ENCODE measurements at places on chromosomes 1 and 21. TPM values are rescaled to one million over a fixed set of nuclear protein-coding genes. Genes with fewer than 3 reads are reported as not detected.

DNA sequence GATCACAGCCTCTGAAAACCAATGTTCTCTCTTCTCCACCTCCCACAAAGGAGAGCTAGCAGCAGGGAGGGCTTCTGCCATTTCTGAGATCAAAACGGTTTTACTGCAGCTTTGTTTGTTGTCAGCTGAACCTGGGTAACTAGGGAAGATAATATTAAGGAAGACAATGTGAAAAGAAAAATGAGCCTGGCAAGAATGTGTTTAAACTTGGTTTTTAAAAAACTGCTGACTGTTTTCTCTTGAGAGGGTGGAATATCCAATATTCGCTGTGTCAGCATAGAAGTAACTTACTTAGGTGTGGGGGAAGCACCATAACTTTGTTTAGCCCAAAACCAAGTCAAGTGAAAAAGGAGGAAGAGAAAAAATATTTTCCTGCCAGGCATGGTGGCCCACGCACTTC is 35.8 kb upstream of the TDRD10 start:
- no peaks in the 10 kb centered on the region for H3K36me3 ChIP-seq
- no peak overlapping the region for H3K4me3 ChIP-seq
- H3K4me1 ChIP-seq, result no peaks in the 10 kb centered on the region
- no peak overlapping the region for H3K27ac ChIP-seq

- DNase-seq, result no peak
- H3K4me1 ChIP-seq, result no peaks in the 10 kb centered on the region
- no peak overlapping the region for H3K4me3 ChIP-seq
- H3K36me3 ChIP-seq, result no peaks in the 10 kb centered on the region
- no peak overlapping the region for H3K27ac ChIP-seq
Measured at GRCh38 chr21:43574741-43575472, 84.4 kb downstream of the HSF2BP start.

Gene AMPD1
- total RNA-seq, result not detected

DNA sequence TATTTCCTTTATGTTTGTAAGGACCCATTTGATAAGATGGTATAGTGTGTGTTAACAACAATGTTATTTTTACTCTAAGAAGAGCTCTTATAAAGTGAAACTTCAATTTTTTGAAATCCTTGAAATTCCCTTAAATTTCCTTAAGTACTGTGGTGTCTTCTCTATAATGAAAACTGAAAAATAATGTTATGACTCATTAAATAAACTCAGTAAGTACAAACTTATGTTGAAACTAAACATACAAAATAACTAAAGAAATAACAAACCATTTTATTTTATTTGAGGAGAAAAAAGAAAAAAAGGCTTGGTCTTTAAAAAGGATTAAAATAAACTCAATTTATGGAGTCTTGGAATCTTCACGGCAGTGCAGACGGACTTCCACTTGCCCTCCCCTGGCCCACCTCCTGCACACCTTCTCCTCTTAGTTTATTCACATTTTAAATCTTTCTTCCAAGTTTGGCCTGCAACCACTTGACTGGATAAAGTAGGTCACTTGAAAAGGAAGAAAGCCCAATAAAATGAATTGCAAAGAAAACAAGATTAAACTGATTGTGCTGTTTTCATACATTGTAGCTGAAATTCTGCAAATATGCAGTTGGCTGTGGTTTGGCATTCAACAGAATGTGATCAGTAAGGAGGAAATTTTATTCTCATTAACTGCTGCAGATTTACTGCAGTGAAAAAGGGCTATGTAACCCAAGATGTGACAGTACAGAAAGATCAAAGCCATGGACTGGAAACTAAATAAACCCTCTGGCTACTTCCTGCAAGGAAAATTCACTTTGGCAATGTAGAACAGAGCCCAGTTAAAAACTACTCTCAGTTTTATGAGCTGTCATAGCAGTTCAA is 48.5 kb upstream of the SCYL3 start:
- H3K36me3 ChIP-seq, result no peaks in the 10 kb centered on the region
- no peaks in the 10 kb centered on the region for H3K27me3 ChIP-seq
- H3K4me1 ChIP-seq, result no peaks in the 10 kb centered on the region
- DNase-seq, result peak; percentile 40
- no peak overlapping the region for H3K27ac ChIP-seq
- no peak overlapping the region for H3K4me3 ChIP-seq

Gene SOX13
- total RNA-seq, result 11.5 TPM

GRCh38 chr1:18991585-18991984 is 35.1 kb upstream of the IFFO2 start:
- H3K27ac ChIP-seq, result no peak overlapping the region
- no peaks in the 10 kb centered on the region for H3K27me3 ChIP-seq
- no peak overlapping the region for H3K4me3 ChIP-seq
- no peaks in the 10 kb centered on the region for H3K36me3 ChIP-seq
- H3K4me1 ChIP-seq, result no peaks in the 10 kb centered on the region

- peaks cover 33% of the 10 kb centered on the region for H3K4me1 ChIP-seq
- H3K27ac ChIP-seq, result peak overlapping the region; percentile 96
- H3K4me3 ChIP-seq, result no peak overlapping the region
- H3K36me3 ChIP-seq, result no peaks in the 10 kb centered on the region
- H3K27me3 ChIP-seq, result no peaks in the 10 kb centered on the region
Measured at GRCh38 chr1:234710936-234711724, 101.2 kb upstream of the IRF2BP2 start.

Gene KLHDC8A
- total RNA-seq, result 0.28 TPM

DNA sequence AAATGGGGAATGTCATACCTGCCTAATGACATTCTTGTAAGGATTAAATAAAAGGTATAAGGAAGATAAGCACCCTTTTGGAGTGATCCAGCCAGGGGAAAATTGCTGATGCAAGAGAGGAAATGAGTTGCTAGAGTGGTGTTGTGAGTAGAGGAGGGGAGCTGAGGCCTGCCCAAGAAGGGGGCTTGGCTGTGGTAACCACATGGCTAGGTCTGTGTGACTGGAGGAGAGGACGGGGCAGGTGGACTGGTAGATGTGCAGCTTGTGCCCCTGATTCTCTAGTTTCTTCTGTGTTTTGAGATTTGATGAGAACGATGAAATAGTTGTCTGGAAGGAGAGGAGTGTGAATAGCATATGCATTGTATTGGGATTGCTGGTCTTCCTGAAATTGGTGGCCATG is 6.6 kb downstream of the TXLNA start:
- DNase-seq, result no peak
- no peak overlapping the region for H3K27ac ChIP-seq
- H3K27me3 ChIP-seq, result no peaks in the 10 kb centered on the region
- H3K4me1 ChIP-seq, result peaks cover 20% of the 10 kb centered on the region
- H3K36me3 ChIP-seq, result peaks cover 7% of the 10 kb centered on the region

DNA sequence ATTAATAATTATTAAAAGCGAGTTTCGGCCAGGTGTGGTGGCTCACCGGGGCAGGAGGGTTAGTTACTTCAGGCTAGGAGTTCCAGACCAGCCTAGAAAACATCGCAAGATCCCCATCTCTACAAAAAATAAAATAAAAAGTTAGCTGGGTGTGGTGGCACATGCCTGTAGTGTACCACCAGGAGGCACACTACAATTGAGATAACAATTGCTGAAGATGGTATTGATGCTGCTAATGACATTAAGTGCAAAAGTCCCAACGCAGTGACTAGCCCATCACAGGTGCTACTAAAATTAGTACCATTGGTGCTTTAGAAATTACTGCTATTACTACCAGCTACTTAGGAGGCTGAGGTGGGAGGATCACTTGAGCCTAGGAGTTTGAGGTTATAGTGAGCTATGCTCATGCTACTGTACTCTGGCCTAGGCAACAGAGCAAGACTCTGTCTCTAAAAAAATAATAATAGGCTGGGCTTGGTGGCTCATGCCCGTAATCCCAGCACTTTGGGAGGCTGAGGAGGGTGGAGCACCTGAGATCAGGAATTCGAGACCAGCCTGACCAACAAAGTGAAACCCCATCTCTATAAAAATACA is 156.6 kb downstream of the GREM2 start:
- no peak overlapping the region for H3K27ac ChIP-seq
- H3K4me3 ChIP-seq, result no peak overlapping the region
- H3K4me1 ChIP-seq, result peaks cover 10% of the 10 kb centered on the region
- peak; percentile 16 for DNase-seq
- no peaks in the 10 kb centered on the region for H3K27me3 ChIP-seq
- no peaks in the 10 kb centered on the region for H3K36me3 ChIP-seq

- H3K4me1 ChIP-seq, result peaks cover 43% of the 10 kb centered on the region
- H3K27ac ChIP-seq, result peak overlapping the region; percentile 69
- H3K4me3 ChIP-seq, result no peak overlapping the region
- H3K36me3 ChIP-seq, result no peaks in the 10 kb centered on the region
- H3K27me3 ChIP-seq, result no peaks in the 10 kb centered on the region
- DNase-seq, result no peak
Measured at GRCh38 chr1:12485231-12486058, 132.6 kb downstream of the DHRS3 start.

Gene CFAP57
- 0.10 TPM for total RNA-seq

DNA sequence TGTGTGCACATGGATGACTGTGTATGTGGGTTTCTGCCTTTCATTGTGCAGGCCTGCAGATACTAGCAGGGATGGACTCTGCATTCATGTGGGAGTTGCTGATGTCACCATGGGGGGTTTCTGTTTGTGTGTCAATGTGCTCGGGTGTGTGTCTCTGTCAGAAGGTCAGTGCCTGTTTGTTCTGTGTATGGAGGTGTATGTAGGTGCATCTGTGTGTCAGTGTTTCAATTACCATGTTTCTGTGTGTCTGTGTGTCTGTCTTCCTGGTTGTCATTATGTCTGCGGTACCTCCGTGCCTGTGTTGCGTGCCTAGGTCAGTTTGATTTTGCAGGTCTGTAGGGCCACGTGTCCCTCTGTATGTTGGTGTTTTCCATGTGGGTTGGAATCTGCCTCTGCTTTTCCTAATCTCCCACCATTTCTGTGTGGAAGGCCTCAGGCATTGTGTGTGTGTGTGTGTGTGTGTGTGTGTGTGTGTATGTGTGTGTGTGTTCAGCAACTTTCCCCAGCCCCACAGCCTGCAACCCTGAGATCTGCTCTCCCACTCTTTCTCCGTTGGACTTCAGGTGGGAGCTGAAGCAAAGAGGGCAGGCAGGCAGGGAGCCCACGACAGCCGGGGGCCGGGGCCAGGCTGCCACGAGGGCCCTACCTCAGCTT is 36.7 kb upstream of the WASF2 start:
- peak overlapping the region; percentile 15 for H3K4me3 ChIP-seq
- H3K4me1 ChIP-seq, result peaks cover 78% of the 10 kb centered on the region
- no peak for DNase-seq
- no peaks in the 10 kb centered on the region for H3K27me3 ChIP-seq
- no peaks in the 10 kb centered on the region for H3K36me3 ChIP-seq

- no peak overlapping the region for H3K27ac ChIP-seq
- peaks cover 27% of the 10 kb centered on the region for H3K4me1 ChIP-seq
Measured at GRCh38 chr21:35321322-35322200, 272.5 kb upstream of the RUNX1 start.

- no peaks in the 10 kb centered on the region for H3K36me3 ChIP-seq
- no peak for DNase-seq
- H3K27me3 ChIP-seq, result no peaks in the 10 kb centered on the region
- peaks cover 29% of the 10 kb centered on the region for H3K4me1 ChIP-seq
- H3K4me3 ChIP-seq, result no peak overlapping the region
Measured at GRCh38 chr21:41604583-41605041, 96.7 kb upstream of the TMPRSS2 start.

- peak; percentile 82 for DNase-seq
- H3K36me3 ChIP-seq, result no peaks in the 10 kb centered on the region
Measured at GRCh38 chr1:200483491-200484143, 73.8 kb upstream of the ZNF281 start.

- no peaks in the 10 kb centered on the region for H3K27me3 ChIP-seq
- H3K36me3 ChIP-seq, result no peaks in the 10 kb centered on the region
- DNase-seq, result no peak
- H3K4me3 ChIP-seq, result no peak overlapping the region
Measured at GRCh38 chr1:75797606-75798216, 1.0 kb downstream of the MSH4 start.

DNA sequence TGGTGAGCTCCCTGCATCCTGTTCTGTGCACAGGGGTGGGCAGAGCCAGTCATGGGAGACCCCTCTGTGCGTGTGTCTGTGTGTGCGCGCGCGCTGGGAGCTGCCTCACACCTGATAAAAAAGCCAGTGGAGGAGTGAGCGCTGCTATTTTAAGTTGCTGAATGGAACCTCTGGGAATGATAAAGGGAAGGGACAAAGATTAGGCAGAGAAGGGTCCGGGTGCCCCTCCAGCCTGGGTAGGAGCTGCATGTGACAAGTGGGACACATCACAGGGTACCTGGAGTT is 847 bp downstream of the ADORA1 start:
- peaks cover 13% of the 10 kb centered on the region for H3K4me1 ChIP-seq
- H3K4me3 ChIP-seq, result no peak overlapping the region
- no peak for DNase-seq
- no peak overlapping the region for H3K27ac ChIP-seq

Gene MMP23B
- 73.4 TPM for total RNA-seq

DNA sequence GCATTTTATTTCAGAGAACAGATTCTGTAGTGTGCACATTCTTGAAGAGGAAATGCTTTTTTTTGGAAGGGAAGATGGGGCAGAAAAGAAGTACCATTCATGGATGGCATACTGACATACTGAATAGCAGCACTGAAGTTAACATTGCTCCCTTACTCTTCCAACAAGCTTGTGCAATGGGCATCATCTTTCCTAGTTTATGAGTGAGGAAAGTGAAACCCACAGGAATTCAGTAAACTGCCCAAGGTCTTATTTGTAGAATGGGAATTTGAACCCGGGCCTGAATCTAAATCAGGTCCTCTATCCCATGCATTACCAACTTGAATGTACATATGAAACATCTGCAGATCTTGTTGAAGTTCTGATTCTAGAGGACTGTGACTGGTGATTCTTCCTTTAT is 215.7 kb upstream of the FGGY start:
- DNase-seq, result no peak
- H3K27me3 ChIP-seq, result no peaks in the 10 kb centered on the region
- no peaks in the 10 kb centered on the region for H3K36me3 ChIP-seq

Gene FMO3
- total RNA-seq, result 1.6 TPM

DNA sequence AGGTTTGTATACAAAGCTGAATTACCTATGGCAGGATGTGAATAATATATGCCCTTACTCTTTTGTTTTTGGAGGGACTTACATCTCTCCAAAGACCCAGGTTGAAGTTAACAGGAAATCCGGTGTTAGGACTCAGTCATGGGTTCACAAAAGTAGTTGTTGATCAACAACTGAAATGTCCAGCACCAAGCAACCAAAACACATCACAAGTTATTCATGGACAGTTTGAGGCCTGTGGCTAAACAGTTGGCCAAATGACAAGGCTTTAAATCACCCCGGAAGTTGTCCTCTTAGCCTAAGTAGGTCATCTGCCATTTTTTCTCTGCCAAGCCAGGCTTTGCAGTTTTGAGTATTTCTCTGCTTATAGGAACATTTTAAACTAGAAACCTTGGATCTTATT is 89.9 kb downstream of the CD247 start:
- H3K4me3 ChIP-seq, result no peak overlapping the region
- no peaks in the 10 kb centered on the region for H3K36me3 ChIP-seq

- DNase-seq, result peak; percentile 20
- H3K27me3 ChIP-seq, result no peaks in the 10 kb centered on the region
- H3K4me3 ChIP-seq, result no peak overlapping the region
Measured at GRCh38 chr1:197799271-197799670, 24.0 kb upstream of the DENND1B start.

- H3K27me3 ChIP-seq, result no peaks in the 10 kb centered on the region
- no peak for DNase-seq
- H3K4me3 ChIP-seq, result no peak overlapping the region
- H3K27ac ChIP-seq, result no peak overlapping the region
- H3K36me3 ChIP-seq, result no peaks in the 10 kb centered on the region
- no peaks in the 10 kb centered on the region for H3K4me1 ChIP-seq
Measured at GRCh38 chr1:175317779-175318178, 125.2 kb upstream of the KIAA0040 start.
